ENCODE measurements at places on chromosomes 11 and 22.
A peak's percentile ranks its signal among the peaks of the same experiment; 100 is the strongest.

DNA sequence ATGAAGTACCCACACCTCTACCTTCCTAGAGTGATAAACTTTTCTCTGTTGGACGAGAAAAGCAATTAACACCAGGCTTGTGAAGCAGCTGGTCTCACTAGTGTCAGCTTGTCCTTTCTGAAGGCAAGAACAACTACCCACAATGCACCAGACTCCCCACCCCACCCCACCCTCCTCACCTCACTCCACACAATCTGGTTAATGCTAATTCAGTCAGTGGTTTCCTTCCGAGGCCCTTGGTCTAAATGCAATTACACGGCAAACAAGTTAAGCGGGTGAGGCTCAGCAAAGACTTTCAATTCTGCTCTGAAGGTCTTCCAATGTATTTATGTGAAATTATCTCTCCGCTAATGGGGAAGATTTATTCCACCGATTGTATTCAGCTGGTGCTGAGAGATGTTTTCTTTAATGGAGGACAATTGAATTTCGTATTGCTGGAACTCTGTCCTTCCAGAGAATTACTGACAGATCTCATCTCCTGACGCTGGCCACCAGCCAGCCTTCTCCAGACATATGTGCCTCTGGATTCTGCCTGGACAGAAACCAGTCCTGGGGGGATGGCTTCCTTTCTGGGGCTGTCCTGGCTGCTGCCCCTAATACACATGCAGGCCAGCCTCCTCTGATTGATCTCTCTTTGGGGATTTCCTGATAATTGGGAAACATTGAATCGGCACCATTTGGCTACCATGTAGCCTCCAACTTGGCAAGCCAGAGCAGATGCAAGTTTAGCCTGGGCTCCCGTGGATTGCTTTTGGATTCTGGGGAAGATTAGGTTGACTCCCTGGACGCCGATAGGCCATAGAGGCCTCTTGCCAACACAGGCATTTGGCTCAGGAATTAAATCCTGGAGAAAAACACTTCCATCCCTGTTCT, 165.8 kb upstream of the NARS2 start:
- DNase-seq, result no peak

- DNase-seq, result no peak
These were observed 234.5 kb upstream of the B3GAT1 start for GRCh38 chr11:134646561-134646960.

GRCh38 chr11:57309106-57310059, 15.4 kb downstream of the TNKS1BP1 start:
- DNase-seq, result no peak

- DNase-seq, result peak; percentile 67
These were observed at the start of gene POGLUT3 for GRCh38 chr11:108498046-108498815. TSS of gene POGLUT3 (minus strand) at chr11:108498384. CDS start at chr11:108498366, 18 bp downstream.

- DNase-seq, result no peak
These were observed 29.5 kb upstream of the SCUBE2 start for GRCh38 chr11:9120664-9121468.

- DNase-seq, result no peak
These were observed 46.8 kb upstream of the KCNQ1OT1 start for GRCh38 chr11:2746401-2747247.

- DNase-seq, result no peak
These were observed 48.4 kb upstream of the CRTAM start for GRCh38 chr11:122789907-122790306.

- DNase-seq, result peak; percentile 58
These were observed 1.6 kb downstream of the LGR4 start for GRCh38 chr11:27470826-27471588.

DNA sequence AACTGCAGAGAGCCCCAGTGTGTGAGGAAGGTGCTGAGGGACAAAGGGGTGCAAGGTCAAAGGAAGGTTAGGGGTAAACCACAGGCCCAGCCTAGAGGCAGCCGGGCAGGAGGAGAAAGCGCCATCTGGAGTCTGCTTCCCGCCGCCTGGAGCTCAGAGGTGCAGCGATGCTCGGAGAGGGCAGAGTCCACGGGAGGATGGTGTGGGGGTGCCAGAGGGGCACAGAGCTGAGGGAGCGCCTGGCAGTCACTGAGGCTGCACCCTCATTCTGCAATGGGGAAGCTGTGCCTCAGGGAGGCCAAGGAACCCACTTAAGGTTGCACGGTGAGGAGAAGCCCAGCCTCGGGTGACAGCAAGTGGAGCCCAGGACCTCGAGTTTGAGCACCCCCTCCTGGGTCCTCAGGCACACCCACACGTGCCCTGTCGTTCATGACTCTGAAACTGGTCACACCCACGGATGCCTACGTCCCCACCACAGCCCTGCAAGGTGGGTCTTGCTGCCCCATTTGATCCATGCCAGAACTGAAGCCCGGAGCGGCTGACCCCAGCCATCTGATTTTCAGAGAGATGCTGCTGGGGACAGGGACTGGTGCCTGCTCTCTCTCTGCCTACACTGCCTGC, 1.6 kb downstream of the IL2RB start:
- no peak for DNase-seq

DNA sequence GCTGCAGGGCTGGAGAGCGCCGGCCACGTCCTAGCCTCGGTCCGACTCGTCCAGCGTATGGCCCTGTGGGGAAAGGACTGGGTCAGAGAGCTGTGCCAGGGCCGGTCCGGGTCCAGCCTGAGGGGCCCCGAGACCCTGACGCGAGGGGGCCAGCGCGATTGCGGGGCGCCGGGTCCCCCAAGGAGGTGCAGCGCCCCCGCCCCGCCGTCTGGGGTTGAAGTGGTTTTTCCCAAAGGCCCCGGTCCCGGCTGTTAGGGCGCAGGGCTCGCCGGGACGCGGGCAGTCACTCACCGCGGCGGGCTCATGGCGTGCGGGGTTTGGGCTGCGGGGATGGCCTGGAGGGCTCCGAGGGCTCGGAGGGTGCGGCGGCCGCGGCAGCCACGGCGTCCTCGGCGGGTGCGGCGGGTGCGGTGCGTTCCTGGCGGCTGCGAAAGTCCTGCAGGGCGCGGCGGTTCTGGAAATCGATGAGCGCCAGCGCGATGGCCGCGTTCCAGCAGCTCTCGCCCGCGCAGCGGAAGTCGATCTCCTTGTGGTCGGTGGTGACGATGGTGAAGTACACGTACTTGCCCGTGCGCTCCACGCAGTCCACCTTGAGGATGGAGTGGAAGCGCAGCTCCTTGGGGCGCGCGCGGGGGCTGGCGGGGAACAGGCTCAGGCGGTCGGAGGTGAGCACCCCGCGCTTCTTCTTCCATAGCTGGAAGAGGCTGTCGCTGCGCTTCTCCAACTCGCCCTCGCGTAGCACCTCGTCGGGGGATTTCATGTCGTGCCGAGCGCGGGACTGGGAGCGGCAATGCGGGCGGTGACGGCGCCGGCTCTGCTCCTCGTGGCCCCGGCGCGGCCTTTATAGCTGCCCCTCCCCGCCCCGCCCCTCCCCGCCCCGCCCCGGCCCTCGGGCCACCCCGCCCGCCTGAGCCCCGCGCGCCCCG, at the start of gene PHLDA2:
PHLDA2 (minus strand) TSS at position 816 of the 926 bp plus-strand sequence; CDS start at position 760, 56 bp downstream.
- peak; percentile 44 for DNase-seq

DNA sequence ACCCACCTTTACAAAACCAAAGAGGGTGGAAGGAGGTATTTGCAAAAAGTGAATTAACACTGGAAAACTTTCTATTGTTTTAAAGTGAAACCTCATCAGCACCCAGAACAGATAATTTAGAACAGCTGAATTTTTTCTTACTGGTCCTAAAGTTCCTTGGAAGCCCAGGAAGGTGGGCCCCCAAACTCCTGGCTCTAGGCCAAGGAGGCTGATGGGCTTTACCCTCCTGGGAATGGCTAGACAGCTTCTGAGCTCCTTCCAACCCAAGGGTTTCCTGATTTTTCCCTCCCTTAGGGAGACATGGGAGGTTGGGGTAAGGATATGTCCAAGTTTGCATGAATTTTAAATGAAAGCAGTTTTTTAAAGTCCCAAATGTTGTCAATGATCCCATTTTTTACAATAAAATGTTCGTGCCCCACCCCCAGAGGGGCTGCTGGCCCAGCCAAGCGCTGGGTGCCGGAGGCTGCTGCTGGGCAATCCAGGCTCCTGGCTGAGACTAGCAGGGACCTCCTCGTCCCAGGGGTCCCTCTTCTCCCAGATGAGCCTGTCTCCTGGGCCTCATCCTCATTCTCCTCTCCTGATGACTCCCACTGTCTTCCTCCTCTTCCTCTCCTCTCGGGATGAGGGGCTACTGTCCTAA, 28.4 kb downstream of the RELT start:
- DNase-seq, result no peak

- no peak for DNase-seq
These were observed 42.0 kb upstream of the TENM4 start for GRCh38 chr11:79482800-79483199.

GRCh38 chr11:32829680-32830412, at the start of gene PRRG4:
TSS of gene PRRG4 (plus strand) at chr11:32829927. CDS start at chr11:32830530, 603 bp downstream.
- peak; percentile 75 for DNase-seq

DNA sequence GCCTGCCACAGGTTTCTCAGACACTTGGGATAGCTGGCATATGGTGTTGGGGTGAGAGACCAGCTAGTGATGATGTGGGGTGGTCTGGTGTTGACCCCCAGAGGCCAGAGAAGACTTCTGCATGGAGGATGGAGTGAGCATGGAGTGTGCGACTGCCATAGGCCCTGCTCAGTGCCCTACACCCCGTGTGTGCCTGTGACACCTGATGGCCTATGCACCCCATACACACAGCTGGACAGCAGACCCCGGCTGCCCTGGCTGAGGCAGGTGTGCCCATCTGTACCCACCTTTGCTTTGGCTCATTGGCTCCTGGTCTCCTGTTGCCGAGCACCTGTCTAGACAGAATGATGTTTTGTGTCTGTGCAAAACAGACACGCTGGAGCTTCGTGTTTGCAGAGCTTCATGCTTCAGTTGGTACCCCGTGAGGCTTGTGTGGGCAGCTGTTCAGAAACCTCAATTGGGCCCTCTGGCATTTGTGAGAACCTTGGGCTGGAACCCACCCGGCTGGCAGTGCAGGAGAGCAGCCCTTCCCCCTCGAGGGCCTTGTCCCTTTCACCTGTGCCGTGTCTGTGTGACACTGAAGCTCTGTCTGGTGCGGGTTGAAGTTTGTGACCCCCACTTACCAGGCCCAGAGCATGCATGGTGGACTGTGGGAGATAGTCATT, 27.6 kb downstream of the BCR start:
- DNase-seq, result no peak

DNA sequence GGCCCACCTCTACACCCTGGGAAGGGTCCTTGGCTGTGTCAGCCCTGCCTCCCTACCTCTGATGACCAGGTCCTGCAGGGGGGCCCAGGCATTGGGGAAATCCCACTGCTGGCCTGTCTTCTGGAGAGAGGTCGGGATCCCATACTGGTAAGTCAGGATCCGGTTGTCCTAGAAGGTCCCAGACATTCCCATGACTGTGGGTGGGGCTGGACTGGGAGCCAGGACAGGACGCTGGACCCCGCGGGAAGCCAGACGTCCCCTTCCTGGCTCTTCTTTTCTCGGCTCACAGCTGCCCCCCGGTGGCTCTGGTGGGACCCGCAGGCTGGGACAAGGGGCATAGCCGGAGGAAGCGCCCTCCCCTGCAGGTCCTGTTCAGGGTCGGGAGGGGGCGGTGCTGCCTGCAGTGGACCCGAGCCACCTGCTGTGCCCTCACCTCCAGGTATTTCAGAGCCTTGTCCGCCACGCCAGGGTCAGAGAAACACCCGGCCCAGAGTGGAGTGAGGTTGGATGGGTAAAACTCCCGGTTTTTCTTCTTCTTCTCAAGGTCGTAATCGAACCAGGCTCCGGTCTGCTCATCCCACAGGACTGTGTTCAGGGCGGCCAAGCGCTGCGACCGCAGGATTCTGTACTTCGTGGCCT, 20.0 kb downstream of the TREH start:
- peak; percentile 81 for DNase-seq

GRCh38 chr22:29704528-29705285, 15.1 kb upstream of the CABP7 start:
- peak; percentile 68 for DNase-seq

DNA sequence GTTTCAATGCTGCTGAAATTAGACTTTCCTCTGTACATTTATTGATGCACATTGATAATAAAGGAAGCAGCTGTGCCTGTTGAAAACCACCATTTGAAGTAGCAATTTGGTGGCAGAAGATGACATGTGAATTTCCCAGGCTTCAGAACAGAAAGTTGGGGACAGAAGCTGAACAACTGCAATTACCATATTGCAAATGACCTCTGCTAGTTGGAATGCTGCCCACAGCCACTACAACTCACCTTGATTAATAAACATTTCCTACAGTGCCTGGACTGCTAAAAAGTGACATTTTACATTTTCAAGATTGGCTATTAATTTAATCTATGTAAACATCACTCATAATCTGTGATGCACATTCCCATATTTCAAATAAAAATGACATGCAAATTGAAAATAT, 208.6 kb downstream of the LUZP2 start:
- DNase-seq, result no peak

DNA sequence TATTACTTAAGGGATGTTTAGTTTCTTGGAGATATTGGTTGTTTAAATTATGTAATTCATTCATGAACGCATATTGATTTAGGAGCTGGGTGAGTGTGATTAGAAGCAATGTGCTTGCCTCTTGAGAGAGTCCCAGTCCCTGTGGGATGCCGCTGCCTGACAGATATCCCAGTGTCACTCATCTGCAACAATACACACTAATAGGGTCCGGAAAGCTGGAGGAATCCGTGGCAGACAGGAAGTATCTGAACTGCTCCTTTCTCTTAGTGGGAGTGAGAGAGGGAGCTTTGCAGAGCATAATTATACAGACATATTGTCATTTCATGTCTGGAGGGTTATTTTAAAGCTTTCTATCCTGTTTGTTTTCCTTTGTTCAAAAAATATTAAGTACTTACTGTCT, 17.4 kb downstream of the AMOTL1 start:
- no peak for DNase-seq

DNA sequence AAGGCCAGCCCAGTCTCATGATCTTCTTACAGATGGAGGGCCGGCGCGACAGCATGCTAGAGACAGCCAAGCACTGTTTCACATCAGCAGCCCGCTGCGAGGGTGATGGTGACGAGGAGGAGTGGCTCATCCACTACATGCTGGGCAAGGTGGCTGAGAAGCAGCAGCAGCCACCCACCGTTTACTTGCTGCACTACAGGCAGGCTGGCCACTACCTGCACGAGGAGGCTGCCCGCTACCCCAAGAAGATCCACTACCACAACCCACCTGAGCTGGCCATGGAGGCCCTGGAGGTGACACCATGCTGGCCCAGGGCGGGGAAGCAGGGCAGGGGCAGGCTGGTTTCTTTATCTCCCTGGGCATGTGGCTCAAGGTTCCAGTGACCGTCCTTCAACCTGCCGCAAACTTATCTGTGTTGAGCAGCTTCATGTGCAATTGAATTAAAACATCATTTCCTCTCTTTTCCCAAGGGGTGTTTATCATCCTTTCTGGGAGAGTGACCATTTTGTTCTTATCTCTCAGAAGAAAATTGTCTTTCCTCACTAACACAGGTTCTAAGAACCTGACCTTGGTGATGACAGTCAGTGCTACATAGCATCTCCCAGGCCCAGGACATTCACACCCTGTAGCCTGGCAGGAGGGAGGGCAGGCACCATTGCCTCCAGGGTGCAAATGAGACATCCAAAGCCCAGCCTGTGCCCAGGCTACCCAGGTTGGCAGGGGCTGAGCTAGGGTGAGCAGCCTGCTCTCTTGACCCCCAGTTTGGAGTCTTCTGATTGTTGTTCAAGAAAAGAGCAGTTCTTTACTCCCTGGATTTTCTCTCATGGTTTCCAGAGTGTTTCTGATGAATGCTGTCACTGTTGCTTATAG, 80.7 kb downstream of the CABIN1 start:
- DNase-seq, result no peak
